ENCODE measurements at places on chromosomes 7 and 10.

DNA sequence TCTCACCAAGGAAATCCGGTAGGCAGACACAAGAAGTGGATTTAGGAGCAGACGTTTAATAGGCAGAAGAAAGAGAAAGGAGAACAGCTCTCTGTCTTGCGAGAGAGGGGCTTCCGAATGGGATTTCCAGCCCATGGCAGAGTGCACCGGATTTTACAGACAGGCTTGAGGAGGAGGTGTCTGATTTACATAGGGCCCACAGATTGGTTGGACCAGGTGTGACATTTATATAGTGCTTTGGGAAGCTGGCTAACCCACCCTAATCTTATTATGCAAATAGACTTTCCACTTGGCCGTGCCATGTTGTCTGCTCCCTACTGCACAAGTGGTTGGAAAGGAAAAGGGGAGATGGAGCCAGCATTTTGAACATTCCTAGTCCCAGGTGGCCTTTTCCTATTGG, 57.8 kb downstream of the ANKMY2 start:
- DNase-seq: no peak

DNA sequence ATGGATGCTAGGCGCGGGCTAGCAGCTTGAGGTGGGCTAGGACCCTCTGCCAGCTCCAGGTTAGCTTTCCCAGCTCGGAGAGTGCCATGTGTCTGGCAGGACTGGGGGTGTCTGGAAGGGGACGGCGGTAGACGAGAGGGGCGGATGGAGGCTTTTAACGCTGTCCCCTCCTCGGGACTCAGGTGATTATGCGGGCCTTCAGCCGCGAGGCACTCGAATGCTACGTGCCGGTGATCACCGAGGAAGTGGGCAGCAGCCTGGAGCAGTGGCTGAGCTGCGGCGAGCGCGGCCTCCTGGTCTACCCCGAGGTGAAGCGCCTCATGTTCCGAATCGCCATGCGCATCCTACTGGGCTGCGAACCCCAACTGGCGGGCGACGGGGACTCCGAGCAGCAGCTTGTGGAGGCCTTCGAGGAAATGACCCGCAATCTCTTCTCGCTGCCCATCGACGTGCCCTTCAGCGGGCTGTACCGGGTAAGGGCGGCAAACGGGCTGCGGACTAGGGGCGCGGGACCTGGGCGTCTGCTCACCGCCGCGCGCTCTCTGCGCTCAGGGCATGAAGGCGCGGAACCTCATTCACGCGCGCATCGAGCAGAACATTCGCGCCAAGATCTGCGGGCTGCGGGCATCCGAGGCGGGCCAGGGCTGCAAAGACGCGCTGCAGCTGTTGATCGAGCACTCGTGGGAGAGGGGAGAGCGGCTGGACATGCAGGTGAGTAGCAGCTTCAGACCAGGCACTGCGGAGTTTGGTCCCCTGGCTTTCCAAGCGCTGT, 1.1 kb downstream of the CYP26A1 start:
- no peak for DNase-seq

DNA sequence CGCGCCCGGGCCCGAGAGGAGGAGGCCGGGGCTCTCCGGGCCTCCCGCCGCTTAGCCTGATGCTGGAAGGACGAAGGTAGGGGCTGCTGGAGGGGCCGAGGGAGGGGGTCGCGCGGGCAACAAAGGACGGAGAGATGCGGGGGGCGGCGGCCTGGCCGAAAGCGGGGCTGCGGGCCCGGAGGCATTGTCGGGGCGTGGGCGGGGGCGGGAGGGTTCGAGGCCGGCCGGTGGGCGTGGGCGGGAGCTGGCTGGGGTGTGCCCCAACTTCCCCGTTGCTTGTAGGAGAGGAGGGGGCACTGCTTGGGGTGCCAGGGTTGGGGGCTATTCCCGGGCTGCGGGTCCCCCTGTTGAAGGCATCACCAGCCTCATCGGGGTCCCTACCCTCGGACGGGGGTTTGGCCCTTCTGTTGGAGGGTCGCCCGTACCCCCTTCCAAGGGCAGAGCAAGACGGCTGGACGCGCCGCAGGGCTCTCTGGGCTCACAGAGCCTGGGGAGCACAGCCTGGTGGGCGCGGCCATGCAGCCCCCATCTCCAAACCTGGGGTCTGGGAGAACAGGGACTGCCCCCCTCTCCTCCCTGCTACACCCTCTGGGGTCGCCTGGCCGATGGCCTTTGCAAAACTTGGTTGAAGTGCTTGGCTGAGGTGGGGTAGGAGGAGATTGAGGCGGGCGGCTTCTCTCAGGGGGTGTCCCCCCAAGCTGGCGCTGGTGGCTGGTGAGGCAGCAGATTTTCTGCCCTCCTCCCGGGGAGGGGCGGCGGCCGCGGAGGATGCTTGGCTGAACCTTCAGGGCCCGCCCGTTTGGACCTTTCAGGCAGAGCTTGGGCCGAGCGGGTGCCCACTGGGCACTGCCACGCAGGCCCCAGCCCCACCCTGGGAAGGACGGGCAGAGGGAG, 699 bp downstream of the CLIP2 start:
- DNase-seq: no peak

DNA sequence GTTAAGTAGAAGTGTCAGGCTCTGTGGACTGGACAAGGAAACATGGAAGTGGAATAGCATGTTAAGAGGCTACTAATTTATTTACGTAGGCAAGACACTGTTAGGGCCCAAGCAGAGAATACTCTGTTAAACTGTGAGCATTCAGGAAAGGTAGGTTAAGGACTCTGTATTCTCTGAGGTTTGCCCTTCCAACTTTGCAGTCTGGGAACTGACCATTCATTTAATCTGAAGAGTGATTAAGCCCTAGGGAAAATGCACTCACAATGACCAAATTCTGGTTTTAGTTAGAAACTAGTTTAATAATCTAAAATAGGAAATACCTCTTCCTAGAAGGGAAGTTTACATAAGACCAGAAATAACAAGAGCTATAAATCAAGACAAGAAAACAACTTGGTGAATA, 266.6 kb downstream of the SUGCT start:
- no peak for DNase-seq

- no peak for DNase-seq
Measured at GRCh38 chr10:24381235-24382010, 172.5 kb downstream of the KIAA1217 start.

- DNase-seq: no peak
Measured at GRCh38 chr7:26369593-26369992, 77.9 kb downstream of the SNX10 start.

DNA sequence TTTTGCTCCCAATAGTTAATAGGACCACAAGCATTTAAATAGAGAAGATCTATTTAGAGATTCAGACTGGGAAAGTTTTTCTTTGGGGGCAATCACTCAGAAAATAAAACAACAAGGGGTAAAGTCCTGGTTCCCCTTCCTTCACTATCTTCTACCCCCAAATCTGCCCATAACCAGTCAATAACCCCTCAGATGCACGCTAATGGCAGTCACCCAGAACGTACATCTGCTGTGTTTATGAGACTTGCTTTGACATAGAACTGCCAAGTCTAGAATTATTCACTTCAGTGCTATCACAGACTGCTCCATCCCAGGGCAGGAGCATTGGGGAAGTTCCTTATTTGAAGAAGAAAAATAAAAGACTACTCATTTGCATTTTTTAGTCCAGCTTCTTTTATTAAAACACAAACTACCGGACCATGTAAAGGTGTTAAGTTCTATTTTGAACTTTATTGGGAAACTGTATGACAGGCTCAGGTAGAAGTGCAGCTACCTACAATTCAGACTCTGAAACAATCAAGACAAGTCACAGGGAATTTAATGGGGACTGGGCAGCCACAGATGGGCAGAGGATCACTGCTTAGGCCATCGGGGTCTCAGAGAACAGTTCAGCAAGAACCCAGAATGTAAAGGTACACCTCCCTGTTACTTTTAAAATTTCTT, 38.4 kb downstream of the ANK3 start:
- DNase-seq: no peak

- no peak for DNase-seq
Measured at GRCh38 chr10:106355450-106355849, 809.1 kb downstream of the SORCS1 start.

- DNase-seq: no peak
Measured at GRCh38 chr10:131193923-131194322, 117.6 kb downstream of the TCERG1L start.

DNA sequence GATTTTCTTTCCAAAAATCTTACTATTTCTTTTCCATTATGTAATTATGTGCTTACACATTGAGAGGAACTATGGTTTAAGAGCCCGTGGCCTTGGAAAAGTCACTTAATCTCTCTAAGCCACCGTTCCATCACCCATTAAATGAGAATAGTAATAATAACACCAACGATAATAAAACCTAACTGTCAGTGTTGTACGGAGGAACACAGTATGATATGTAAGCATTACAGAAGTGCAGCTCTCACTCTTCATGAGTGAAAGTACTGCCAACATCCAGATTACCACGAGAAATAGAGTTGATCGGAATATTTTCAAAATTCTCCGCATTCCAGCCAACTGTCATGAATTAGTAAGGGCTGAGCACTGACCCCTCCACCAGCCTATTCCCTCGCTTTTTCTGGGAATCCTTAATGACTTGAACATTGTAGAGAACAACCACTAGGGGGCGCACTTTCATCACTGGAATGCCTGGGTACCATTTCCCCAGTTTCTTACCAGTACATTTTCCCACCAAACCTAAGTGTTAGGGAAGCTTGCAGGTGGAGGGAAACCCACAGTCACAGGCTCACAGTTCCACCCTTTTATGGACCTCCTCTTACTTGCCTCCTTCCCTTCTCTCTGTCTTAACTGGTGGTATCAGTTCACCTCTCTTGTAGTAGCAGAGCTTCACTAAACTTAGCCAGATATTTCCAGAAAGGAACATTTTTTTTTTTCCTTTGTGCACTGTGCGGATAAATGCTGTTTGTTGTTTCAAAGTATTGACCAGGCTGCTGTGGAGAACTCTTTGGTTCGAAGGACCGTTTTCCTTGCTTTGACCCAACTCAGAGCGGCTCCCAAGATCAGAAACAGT, 27.8 kb downstream of the NKX2-3 start:
- no peak for DNase-seq

DNA sequence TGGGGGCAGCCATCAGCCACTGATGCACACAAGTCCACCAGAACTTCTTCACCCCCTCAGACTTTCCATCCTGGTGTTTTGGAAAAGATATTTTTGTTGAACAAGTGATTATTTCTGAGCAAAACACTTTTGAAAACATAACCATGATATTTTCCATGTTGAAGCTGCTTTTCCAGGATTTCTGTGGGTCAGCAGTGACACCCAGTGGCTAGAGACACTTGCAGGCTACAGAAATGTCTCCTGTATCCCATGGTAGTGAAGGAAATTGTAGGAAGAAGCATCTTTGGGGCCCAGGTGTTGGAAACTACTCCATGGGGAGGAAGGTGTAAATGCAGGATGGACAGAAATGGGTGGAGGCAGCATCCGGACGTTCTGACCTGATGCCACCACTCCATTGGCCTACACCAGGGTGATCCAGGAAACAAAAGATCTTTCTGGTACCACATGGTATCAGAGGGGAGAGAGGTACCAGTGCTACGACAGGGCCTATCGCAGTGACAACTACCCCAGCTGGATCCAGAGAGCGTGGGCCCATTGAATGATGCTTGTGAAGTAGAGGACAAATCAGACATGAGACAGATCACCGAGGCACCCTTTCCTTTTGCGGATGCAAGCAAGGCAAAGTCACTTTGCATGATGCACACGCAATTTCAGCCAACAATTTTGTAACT, 111.7 kb upstream of the COBL start:
- DNase-seq: no peak

- DNase-seq: no peak
Measured at GRCh38 chr10:114380797-114381196, 23.5 kb downstream of the AFAP1L2 start.

GRCh38 chr10:76021398-76021797, 590.0 kb downstream of the LRMDA start:
- DNase-seq: no peak

GRCh38 chr7:15603124-15603523, 41.3 kb upstream of the AGMO start:
- no peak for DNase-seq

DNA sequence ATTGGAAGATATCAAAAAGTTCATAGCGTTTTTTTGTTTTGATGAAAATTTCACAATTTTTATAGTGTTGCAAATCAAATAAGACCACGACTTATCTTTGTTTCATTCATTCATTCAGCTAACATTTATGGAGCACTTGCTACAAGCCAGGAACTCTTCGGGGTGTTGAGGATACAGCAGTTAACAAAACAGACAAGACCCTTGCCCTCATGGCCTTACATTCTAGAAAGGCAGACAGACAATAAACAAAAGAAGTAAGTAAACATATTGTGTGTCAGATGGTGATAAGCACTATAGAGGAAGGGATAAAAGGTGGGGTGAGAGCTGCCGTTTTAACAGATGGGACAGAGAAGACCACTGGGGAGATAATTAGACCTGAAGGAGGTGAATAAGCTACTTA, 41.6 kb upstream of the GSAP start:
- DNase-seq: no peak

DNA sequence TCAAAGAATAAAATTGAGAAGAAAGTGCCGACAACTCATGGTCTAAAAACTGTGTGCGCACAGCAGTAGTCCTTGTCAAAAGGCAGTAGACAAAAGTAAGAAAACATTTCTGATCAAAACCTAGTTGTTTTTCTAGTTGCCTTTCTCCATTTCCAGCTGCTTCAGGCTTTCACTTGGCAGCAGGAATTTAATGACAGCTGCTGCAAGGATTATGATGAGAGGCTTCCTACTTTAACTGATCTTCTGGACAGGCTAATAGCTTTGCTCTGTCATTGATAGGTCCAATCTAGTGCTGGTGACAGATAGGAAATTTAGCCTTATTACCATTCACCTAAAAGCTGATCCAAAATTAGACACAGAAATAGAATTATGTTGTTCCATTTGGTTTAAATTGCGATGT, 110.7 kb upstream of the SEMA3C start:
- no peak for DNase-seq

- DNase-seq: no peak
Measured at GRCh38 chr10:99929360-99929759, 80.4 kb downstream of the DNMBP start.

GRCh38 chr7:88922944-88923343, 127.4 kb upstream of the TEX47 start:
- DNase-seq: no peak

DNA sequence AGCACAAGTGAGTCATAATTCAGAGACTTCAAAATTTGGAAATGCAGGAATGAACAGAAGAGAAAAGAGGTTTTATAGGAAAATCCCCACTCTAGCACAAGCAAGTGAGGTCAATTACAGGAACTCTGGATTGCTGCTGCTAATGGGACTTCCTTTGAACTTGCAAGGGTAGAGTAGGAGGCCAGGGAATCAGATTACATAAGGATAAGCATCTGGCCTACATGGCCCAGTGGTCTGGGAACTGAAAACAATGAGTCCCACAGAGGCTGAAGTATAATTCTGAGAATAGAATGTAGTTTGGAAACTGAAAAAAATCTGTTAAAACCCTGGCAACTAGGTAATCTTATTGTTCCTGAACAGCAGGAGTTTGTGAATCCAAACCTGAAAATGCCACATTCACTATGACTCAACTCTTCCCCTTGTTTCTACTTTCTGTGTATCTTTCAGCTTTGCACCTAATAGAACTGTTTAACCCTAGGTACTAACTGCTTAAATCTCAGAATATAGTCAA, 66.5 kb downstream of the CTNNA3 start:
- no peak for DNase-seq

- DNase-seq: no peak
Measured at GRCh38 chr10:78570633-78571235, 498.0 kb upstream of the ZMIZ1 start.
